ENCODE measurements at places on chromosomes 2 and 18.

DNA sequence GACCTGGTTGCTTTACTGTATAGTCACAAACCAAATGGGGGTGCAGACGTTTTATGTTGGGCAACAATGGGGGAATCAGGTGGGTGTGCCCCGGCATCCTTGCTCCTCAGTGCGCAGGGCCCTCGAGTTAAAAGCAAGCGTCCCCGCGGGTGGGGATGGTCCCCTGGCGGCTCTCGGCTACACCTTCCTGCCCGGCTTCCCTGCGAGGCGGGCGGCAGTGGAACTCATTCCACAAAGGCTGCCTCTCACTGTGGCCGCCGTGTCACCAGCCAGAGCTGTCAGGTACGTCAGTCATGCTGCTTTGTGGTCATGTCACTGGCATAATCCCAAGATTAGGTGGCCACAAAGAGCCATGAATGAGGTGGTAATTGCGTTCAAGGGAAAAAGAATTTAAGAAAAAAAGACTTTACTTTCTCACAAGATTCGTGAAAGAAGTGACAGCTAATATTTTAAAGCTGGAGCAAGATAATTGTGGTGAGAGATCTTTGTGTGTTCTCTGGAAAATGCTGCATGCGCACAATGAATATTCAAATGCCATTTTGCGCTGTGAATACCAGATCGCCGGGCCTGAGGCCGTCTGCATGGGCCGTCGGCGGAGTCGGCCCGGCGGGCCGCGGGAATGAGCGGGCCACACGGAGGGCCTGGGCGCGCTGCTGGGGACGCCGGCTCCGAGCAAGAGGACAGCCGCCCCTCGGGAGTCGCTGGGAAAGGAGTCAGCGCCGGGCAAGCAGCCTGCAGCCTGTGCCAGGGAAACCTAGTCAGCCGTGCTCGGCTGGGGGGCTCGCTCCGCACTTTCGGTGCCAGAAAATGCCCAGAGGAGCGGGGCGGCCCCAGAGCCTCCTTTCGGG lies 82.3 kb upstream of the LDLRAD4 start:
- DNase-seq, result no peak

- DNase-seq, result no peak
Observed at GRCh38 chr18:45253973-45254708, 361.1 kb upstream of the SLC14A2 start.

- no peak for DNase-seq
Observed at GRCh38 chr2:230877759-230878598, 13.2 kb downstream of the ITM2C start.

- DNase-seq, result no peak
Observed at GRCh38 chr2:163610817-163611556, 124.8 kb downstream of the FIGN start.

DNA sequence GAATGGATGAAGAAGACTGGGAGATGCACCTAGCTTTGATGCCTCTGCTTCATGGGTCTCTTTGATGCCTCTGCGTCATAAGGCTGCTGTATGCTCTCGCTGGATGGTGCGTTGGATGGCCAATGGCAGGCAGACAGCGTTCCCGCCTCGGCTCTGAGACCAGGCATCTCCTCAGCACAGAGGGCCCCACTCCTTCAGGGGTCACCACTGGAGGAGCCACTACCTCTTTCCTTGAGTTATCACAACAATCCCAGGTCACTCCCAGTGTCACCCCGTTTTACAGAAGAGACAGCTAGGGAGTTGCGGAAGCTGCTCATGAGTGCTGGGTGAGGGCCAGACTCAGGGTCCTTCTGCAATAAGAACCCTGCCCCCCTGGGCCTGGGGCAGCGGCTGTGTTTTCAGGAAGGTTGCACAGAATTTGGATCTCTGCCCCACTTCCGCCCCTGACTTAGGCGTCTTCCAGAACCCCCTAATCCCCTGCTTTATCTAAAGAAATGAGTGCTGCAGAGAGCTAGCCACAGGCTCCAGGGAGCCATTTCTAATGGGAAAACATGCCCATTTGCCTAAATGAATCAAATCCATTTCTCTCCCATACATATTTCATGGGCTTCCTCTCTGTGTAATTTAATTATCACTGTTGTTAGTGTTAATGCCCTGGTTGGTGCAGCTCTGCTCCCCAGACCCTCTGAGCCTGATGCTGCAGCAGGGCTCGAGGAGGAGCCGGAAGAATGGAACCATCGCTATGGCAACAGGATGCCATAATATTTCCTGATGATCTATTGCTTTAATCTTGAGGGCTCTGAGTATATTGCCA lies 131.8 kb upstream of the HS6ST1 start:
- DNase-seq, result no peak

GRCh38 chr18:9690418-9691188 lies 17.5 kb upstream of the RAB31 start:
- no peak for DNase-seq

GRCh38 chr18:62357079-62357719 lies 32.1 kb downstream of the TNFRSF11A start:
- DNase-seq, result no peak

GRCh38 chr2:71250935-71251334 lies 24.0 kb upstream of the PAIP2B start:
- no peak for DNase-seq

DNA sequence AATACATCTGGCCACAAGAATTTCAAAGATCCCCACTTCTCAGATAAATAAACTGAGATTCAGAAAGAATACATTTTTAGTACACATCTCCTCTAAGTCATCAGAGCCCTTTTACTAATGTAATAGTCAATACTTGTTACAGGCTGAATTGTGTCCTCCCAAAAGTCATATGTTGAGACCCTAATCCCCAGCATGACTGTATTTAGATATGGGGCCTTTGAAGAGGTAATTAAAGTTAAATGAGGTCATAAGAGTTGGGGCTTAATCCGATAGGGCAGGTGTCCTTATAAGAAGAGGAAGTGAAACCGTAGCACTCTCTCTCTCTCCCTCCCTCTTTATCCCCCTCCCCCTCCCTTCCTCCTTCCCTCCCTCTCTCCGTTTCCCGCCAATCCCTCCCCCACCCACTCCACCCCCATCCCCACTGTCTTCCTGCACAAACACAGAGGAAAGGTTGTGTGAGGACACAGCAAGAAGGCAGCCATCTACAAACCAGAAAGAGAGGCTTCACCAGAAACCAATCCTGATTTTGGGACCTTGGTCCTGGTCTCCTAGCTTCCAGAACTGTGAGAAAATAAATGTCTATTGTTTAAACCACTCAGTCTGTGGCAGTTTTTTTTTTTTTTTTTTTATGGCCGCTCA lies 66.6 kb upstream of the ZNF397 start:
- DNase-seq, result no peak

DNA sequence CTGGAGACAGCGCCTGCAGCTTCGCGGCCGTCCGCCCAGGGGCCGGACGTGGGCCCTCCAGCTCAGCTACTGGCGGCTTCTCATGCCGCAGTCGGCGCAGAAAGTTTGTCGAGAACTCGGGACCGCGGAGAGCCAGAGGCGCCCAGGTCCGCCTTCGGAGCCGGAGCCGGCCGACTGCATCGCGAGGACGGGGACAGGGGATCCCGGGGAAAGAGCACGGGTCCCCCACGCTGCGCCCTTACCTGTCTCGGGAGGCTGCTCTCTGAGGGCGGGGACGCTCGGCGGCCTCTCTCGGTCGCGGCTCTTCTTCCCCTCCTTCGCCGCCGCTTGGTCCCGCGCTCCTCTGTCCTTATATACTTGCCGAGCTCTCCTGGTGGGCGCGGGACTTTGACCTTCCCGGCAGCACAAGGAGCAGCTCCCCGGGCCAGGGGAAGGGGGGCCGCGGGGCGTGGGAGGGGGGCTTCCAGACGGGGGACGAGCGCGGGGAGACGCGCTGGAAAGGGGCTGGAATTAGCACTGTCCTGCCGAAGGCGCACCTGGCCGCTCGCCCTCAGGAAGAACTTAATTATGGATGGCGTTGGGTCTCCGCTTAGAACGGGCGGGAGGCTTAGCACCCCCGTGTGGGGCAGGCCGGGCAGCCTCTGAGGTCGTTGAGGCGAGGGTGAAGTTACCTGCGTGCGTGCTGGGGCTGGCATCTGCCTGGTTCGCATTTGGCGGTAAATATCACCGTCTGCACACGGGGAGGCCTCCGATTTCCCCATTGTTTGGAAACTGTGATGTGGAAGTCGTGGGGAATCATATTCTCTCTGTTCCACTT lies at the start of gene POMC:
POMC (minus strand) TSS at position 325 of the 817 bp plus-strand sequence. CDS start 3,808 bp downstream, outside the sequence.
- no peak for DNase-seq
